ENCODE measurements at places on chromosomes 3 and 15. TPM values are rescaled to one million over a fixed set of nuclear protein-coding genes. Genes with fewer than 3 reads are reported as not detected.
A peak's percentile ranks its signal among the peaks of the same experiment; 100 is the strongest.

DNA sequence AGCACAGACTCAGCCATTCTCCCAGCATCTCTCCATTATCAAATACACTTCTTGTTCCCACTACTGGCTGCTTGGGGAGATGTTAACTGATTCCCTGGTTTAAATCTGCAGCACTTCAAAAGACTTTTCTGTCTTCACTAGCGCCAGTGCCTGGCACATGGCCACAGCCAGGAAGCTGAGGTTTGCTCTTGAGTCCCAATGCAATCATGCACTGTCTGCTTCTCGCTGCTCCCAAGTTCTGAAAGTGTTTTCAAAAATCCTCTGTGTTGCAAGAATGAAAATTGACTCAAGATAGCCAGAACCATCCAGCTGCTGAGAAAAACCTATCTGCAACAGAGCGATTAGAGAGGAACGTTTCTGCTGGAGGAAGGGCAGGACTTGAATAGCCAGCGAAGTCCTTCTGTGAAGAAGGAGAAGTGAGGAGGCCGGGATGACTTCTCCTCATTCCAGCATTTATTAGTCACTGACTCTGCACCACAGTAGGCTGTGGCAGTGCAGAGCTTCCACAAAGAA lies 358.4 kb upstream of the NR2F2 start:
- H3K4me3 ChIP-seq = no peak overlapping the region

The NDN gene
- total RNA-seq = not detected

- peaks cover 51% of the 10 kb centered on the region for H3K27me3 ChIP-seq
- no peak overlapping the region for H3K4me3 ChIP-seq
- H3K36me3 ChIP-seq = no peaks in the 10 kb centered on the region
- H3K4me1 ChIP-seq = no peaks in the 10 kb centered on the region
Observed at GRCh38 chr15:79505956-79506355, 73.8 kb downstream of the MINAR1 start.

GRCh38 chr3:139288266-139288821 lies 55.5 kb upstream of the MRPS22 start:
- DNase-seq = no peak
- no peaks in the 10 kb centered on the region for H3K4me1 ChIP-seq
- H3K4me3 ChIP-seq = no peak overlapping the region
- no peaks in the 10 kb centered on the region for H3K27me3 ChIP-seq
- no peaks in the 10 kb centered on the region for H3K36me3 ChIP-seq

- no peaks in the 10 kb centered on the region for H3K4me1 ChIP-seq
- DNase-seq = no peak
- no peaks in the 10 kb centered on the region for H3K36me3 ChIP-seq
- H3K27ac ChIP-seq = no peak overlapping the region
Observed at GRCh38 chr3:145620002-145620401, 541.0 kb downstream of the PLOD2 start.

The GOLGA6A gene
- not detected for total RNA-seq

DNA sequence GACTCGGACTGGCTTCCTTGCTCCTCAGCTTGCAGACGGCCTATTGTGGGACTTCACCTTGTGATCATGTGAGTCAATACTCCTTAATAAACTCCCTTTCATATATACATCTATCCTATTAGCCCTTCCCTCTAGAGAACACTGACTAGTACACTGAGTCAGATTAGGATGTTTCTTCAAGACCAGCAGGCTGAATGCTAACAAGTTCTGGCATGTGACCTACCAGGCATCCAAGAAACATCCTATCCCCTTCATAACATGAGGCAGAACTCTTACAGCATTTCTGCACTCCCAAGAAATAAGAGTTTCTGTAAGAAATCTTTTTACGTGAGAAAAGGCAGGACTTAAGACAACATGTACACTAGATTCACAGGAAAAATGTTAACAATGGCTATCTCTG lies 9.3 kb downstream of the CFAP92 start:
- H3K27ac ChIP-seq = no peak overlapping the region
- no peaks in the 10 kb centered on the region for H3K4me1 ChIP-seq
- no peaks in the 10 kb centered on the region for H3K27me3 ChIP-seq
- no peak for DNase-seq

- no peak for DNase-seq
- H3K36me3 ChIP-seq = no peaks in the 10 kb centered on the region
Observed at GRCh38 chr3:44109771-44110361, 131.8 kb upstream of the TOPAZ1 start.

DNA sequence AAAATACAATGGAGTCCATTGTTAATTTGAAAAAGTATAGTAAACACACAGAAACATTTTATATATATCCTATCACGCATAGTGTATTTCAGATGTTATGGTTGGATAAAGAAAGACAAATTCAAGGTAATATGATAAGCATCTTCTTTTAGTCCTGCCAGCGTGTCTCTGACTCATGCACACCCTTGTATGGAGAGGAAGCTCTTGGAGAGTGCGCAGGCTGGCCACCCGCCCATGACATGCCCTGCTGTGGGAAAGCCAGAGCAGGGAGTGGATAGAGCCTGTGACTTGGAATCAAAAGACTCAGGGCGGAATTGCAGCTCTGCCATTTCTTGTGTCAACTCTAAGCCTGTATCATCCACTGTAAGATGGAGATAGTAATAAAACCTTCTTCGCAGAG lies 23.0 kb upstream of the COPG1 start:
- peak overlapping the region; percentile 99 for H3K27ac ChIP-seq
- H3K4me1 ChIP-seq = peaks cover 61% of the 10 kb centered on the region
- H3K4me3 ChIP-seq = 0 out of 2 replicates have a peak overlapping the region, but pooled peaks have one; percentile 11
- DNase-seq = peak; percentile 94
- no peaks in the 10 kb centered on the region for H3K36me3 ChIP-seq

- peaks cover 30% of the 10 kb centered on the region for H3K4me1 ChIP-seq
- H3K36me3 ChIP-seq = no peaks in the 10 kb centered on the region
- no peak overlapping the region for H3K27ac ChIP-seq
- H3K4me3 ChIP-seq = no peak overlapping the region
- no peaks in the 10 kb centered on the region for H3K27me3 ChIP-seq
- DNase-seq = peak; percentile 52
Observed at GRCh38 chr3:8625991-8626390, 18.6 kb downstream of the SSUH2 start.

The PLSCR5 gene
- not detected for total RNA-seq

The ARIH2 gene
- 136 TPM for total RNA-seq

GRCh38 chr3:53353202-53353601 lies 5.9 kb upstream of the DCP1A start:
- no peaks in the 10 kb centered on the region for H3K36me3 ChIP-seq
- DNase-seq = no peak
- H3K27me3 ChIP-seq = no peaks in the 10 kb centered on the region
- peaks cover 4% of the 10 kb centered on the region for H3K4me1 ChIP-seq
- H3K27ac ChIP-seq = no peak overlapping the region

DNA sequence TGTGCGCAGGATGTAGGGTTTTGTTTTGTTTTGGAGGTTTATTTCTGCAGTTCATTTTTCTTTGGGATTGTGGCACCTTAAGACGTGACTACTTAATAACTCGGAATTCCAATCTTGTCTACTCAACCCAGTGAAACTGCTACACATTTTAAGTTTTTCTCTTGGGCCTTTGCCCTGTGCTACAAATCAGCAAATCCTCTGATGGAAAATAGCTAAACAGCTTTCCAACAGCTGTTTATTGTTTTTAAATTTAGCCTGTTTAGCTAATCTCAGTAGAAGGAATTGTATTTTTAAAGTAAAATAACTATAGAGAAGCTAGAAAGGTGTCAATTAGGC lies 48.4 kb downstream of the OPA1 start:
- no peak for DNase-seq
- H3K4me3 ChIP-seq = no peak overlapping the region
- no peak overlapping the region for H3K27ac ChIP-seq
- H3K4me1 ChIP-seq = no peaks in the 10 kb centered on the region

DNA sequence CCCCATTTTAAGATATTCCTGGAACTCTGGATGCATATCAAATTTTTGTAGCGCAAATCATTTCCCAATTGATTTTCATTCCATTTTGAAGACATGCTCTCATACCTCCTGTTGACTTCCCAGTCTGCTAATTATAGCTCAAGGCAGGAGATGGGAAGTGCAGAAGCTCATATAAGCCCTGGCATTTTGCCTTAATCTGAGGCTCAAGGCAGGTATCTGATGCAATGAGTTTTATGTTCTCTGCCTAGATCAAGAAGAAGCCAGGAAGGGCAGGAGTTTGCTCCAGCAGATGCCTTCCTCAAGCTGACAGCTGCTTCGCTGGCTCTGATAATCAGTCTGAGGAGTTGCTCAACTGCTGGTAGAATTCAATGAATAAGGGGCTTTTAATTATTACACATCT lies 65.6 kb upstream of the NEDD4 start:
- no peaks in the 10 kb centered on the region for H3K36me3 ChIP-seq
- DNase-seq = no peak
- no peaks in the 10 kb centered on the region for H3K27me3 ChIP-seq
- H3K4me3 ChIP-seq = no peak overlapping the region
- peaks cover 19% of the 10 kb centered on the region for H3K4me1 ChIP-seq

- H3K36me3 ChIP-seq = peaks cover 17% of the 10 kb centered on the region
- no peaks in the 10 kb centered on the region for H3K4me1 ChIP-seq
- H3K27ac ChIP-seq = no peak overlapping the region
- DNase-seq = no peak
- H3K27me3 ChIP-seq = no peaks in the 10 kb centered on the region
Observed at GRCh38 chr15:85718271-85718971, 76.3 kb downstream of the KLHL25 start.

The MASP1 gene
- 0.07 TPM for total RNA-seq

The GOLGA8S gene
- total RNA-seq = not detected

DNA sequence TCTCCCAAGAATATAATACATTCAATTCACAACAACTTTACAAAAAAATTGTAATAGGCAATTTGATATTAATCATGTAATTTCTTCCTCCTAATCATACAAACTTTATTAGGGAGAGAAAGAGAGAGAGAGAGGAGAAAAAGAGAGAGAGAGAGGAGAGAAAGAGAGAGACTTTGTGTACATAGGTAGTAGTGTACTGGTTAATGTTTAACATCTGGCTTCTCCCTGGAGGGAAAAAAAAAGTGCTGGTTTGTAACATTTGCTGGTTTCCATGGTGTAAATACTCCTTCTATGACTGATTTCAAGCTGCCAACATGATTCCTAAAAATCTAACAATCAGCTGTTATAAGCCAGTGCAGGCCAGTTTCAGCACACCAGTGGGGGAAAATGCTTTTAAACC lies 98.0 kb upstream of the ARHGEF26 start:
- H3K36me3 ChIP-seq = no peaks in the 10 kb centered on the region
- H3K27me3 ChIP-seq = no peaks in the 10 kb centered on the region
- no peak for DNase-seq
- H3K4me3 ChIP-seq = no peak overlapping the region
- no peaks in the 10 kb centered on the region for H3K4me1 ChIP-seq

DNA sequence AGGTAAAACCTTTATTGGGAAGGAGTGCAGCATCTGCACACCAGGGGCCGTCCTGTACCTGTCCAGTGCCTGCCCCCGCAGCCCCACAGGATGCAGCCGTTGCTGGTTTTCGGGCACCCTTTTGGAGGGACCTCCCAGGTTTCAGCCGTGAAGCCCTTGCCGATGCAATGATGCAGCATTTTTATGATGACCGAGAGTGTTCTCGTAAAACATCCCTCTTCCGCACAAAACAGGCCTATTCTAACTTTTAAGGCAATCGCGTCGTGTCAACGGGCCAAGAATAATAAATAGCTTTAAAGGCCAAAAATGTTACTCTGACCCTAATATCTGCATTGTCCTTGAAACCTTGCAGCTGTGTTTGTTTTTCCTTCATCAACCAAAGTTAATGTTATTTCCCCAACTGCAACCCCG lies 126.1 kb downstream of the LRRK1 start:
- no peak overlapping the region for H3K27ac ChIP-seq
- no peaks in the 10 kb centered on the region for H3K27me3 ChIP-seq
- H3K36me3 ChIP-seq = no peaks in the 10 kb centered on the region
- H3K4me1 ChIP-seq = no peaks in the 10 kb centered on the region
- no peak overlapping the region for H3K4me3 ChIP-seq

The APBA2 gene
- 61.7 TPM for total RNA-seq

The KCNMB3 gene
- total RNA-seq = 2.3 TPM

The NR2F2 gene
- 19.6 TPM for total RNA-seq

GRCh38 chr15:33150971-33151370 lies 43.5 kb downstream of the FMN1 start:
- no peak overlapping the region for H3K4me3 ChIP-seq
- peaks cover 6% of the 10 kb centered on the region for H3K27me3 ChIP-seq
- H3K27ac ChIP-seq = no peak overlapping the region
- no peak for DNase-seq

GRCh38 chr3:81080608-81081007 lies 680.8 kb downstream of the GBE1 start:
- H3K4me3 ChIP-seq = no peak overlapping the region
- no peaks in the 10 kb centered on the region for H3K27me3 ChIP-seq
- no peaks in the 10 kb centered on the region for H3K36me3 ChIP-seq
- no peaks in the 10 kb centered on the region for H3K4me1 ChIP-seq
- no peak overlapping the region for H3K27ac ChIP-seq

The FBXL22 gene
- total RNA-seq = 2.0 TPM

The LYZL4 gene
- not detected for total RNA-seq
